ENCODE measurements at places on chromosomes 6 and 20.

DNA sequence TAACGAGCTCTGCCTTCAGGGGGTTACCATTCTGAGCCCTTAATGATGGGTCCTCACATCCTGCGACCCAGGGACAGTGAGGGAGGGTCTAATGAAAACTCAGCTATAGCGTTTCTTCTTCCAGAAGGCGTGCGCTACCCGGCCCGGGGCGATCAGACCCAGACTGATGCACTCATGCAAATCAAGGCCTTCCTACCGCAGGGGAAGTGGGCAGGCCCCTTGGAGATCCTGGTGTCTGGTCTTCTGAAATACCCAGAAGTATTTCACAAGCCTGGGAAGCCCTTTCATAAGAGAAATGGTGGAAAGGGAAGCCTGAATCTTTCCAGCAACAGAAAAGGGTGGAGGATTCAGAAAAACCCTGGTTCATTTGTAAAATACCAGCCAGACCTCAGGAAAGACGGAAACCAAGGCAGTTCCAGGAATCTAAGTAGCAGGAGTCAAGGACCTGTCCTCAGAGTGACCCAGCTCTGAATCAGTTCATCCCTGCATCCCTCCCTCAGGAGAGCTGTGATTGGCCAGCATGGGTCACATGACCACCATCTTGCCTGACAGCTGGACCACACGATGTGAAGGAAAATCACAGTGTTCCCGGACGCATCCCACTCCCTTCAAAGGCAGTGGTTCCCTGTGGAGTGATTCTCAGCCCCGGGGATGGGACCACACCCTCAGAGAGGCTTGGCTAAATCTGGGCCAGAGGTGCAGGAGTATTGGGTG lies 12.7 kb downstream of the BFSP1 start:
- DNase-seq, result no peak

- DNase-seq, result no peak
Measured at GRCh38 chr20:40354880-40355279, 334.2 kb downstream of the MAFB start.

GRCh38 chr6:72580281-72580940 lies 41.5 kb upstream of the KCNQ5 start:
- no peak for DNase-seq

DNA sequence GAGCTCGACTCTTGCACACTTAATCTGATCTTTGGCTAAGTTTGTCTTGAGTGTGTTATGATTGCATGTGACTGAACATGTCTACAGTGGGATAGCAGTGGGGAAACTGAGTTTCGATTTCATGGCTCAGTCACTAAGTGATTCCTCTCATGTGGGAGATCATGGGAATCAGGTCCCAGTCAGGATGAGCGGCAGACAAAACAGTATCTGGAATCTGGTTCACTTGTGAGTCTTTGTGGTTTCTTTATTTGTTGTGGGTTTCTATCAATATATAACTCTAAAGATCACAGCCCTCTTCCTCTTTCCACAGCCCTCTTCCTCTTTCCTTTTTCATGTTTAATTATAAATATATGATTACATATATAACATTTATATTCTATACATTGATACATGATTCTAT lies 4.0 kb downstream of the RPP21 start:
- no peak for DNase-seq

DNA sequence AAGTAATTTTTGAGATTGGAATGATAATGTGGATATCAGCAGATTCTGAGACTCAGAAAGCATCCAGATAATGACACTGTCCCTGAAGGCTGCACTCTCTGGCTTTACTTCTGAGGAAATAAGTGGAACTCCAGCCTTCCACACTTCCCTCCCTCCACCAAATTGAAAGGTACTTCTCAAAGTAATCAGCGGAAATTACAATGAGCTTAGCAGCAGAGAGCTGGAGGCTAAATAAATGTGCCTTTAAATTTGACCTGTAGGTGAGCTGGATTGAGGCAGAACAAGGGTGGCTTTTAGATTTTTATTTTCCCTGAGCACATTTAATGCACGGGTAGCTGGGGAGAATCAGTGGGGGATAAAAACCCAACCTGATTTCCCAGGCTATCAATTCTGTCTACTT lies 39.3 kb upstream of the RNF144B start:
- DNase-seq, result no peak

GRCh38 chr20:61942526-61942925 lies 123.2 kb downstream of the TAF4 start:
- no peak for DNase-seq

- no peak for DNase-seq
Measured at GRCh38 chr20:49165611-49166010, 22.5 kb downstream of the STAU1 start.
